ENCODE measurements at places on chromosomes 3 and 15.

DNA sequence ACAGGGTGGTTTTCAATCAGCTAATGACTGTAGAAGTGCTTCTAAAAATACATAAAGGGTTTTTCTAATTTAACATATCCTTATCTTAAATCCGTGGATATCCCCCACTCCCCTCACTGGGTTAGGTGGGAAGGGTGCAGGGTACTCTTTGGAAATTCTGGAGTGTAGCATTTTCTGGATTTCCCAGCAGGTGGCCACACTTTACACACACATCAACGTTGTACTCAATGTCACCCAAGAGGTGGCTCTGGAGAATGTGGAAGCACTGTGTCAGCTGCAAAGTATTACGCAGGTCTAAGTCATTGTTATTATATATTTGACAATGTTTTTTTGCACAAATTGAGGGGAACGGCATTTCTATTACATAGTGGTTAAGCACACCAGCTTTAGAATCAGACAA lies 168.8 kb downstream of the CHDH start:
- DNase-seq, result no peak

- DNase-seq, result peak; percentile 73
Observed at GRCh38 chr3:179558742-179559364, 3.9 kb upstream of the ACTL6A start.

DNA sequence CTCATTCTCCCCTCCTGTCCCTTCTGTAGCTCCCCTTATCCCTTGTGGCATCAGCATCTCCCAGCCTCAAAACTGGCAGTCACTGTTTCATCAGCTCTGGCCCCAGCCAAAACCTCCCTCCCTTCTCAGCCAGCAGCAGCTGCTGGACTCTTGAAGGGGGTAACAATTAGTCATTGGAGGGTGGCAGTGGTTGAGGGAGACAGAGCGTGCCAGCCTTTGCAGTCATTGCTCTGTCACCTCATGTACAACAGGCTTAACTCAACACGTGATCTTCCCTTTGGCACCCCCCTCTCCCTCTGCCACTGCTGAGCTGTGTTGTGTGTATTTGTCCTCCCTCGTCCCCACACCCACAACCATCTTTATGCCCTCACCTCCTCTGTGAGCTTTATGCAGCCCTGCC lies 28.2 kb downstream of the RBP2 start:
- DNase-seq, result no peak

GRCh38 chr3:7707187-7707586 lies 794.4 kb upstream of the LMCD1 start:
- no peak for DNase-seq

GRCh38 chr15:31607656-31608055 lies 281.0 kb downstream of the KLF13 start:
- no peak for DNase-seq

DNA sequence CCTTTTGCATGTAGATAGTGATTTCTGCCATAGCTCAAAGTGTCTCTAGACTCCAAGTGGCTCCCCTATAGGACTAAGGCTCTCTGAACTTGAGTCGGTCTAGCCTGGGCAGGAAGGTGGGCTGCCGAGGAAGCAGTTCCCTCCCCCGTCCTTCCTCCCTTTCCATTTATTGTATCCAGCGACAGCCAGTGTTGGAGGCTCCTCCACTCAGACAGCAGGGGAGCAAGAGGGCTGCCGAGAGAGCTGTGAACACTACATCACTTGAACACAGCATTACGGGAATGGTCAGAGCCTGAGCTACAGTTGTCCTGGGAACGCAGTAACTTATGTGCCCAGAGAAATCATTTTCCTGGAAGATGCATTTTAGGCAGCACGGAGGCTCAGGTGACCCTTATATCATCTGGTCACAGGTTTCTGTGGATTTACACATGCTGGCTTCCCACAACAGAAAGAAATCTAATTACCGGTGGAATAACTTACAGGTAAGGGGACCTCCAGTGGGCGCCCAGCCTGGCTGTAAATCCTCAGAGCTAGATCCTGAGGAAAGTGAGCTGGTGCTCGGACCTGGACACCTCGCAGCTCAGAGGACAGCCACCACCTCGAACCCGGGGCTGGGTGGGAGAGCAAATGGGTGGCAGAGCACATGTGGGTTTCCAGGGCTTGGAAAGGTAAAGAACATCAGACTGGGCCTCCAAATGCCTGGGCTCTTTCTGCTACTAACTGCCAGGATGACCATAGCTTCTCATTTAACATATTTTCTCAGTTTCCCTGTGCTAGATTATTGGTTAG lies 197.1 kb downstream of the UACA start:
- DNase-seq, result no peak

GRCh38 chr3:138945709-138946662 lies 951 bp downstream of the FOXL2 start:
- DNase-seq, result peak; percentile 72

GRCh38 chr3:95939235-95939809 lies 875.1 kb upstream of the EPHA6 start:
- DNase-seq, result no peak

DNA sequence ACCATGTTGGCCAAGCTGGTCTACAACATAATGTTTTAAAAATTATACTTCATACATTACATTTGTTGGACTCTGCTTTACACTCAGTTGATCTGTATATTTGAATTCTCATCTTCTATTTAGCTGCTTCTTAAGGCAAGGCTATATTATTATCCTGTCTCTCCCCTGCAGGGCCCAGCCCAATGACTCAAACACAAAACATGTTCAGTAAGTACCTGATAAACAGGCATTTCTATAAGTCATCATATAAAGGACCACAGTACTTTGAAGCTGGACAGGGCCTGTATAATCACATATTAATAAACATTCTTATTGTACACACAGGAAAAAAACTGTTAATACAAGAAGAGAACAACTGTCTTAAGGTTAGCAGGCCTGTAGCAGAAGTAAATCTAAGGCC lies 36.2 kb downstream of the NGLY1 start:
- DNase-seq, result no peak

DNA sequence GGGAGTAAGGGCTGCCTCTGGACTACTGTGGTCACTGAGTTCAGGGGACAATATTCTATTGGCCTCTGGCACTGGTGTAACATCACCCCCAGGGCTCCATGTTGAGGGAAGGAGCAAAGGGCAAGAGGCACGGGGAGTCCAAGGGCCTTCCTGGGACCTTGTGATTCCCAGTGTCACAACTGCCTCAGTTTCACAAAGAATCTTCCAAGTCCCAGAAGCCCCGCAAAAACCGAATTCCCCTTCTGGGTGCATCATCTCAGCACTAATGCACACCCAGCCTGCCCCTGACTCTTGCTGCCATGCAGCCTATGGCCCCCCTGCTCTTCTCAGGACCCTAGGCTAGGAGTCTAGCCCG lies 5.5 kb downstream of the AMOTL2 start:
- DNase-seq, result no peak
